ENCODE measurements at places on chromosomes 6 and 20.
A peak's percentile ranks its signal among the peaks of the same experiment; 100 is the strongest.

DNA sequence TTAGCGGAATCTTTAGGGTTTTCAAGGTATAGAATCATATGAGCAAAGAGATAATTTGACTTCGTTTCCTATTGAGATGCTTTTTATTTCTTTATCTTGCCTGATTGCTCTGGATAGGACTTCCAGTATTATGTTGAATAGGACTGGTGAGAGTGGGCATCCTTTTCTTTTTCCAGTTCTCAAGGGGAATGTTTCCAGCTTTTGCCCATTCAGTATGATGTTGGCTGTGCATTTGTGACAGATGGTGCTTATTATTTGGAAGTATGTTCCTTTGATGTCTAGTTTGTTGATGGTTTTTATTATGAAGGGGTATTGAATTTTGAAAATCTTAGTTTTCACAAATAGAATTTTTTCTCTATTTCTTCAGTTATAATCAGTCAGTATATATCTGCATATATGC is 656.6 kb upstream of the MAP3K7 start:
- DNase-seq, result no peak

- DNase-seq, result no peak
Observed at GRCh38 chr20:50348096-50348495, 157.5 kb downstream of the CEBPB start.

DNA sequence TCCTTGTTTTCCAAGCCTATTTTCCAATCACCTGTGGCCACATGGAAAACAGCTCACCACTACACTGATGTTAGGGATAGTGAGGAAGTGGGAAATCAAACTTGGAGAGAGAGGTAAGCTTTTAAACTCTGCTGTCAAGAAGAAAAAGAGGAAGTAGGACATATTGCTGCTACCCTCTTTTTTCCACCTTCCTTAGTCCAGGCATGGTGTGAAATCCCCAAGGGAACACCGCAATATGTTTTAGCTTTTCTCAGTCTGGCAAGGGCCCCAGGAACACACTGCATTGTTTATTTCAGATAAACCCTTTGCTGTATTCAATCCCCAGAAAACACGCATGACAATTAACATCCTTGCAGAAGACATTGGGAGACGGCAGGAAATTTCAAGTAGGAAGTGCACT is 61.3 kb downstream of the HS3ST5 start:
- no peak for DNase-seq

DNA sequence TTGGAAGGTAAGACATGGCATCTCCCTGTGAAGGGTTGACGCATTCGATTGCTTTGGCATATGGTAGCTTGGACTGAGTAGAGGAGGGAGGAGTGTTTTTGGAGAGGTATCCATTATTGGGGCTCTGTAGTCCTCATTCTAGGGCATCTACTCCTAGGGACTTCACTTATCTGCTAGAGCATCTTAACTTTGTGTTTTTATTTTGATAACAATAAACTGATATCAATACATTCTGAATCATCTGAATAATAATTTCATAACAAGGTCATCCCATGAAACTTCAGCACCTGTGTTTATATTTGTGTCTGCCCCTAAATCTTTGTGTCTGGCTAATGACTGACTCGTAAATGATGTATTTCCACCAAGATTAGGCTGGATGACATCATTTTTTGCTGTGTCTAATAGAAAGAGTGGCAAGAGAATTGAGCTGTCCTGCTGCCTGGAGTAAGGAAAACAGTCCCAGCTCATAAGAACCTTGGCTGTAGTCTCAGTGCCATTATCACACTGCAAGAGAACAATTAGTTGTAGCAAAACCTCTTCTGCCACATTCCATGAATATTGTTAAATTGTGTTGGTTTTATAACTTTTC is 288.5 kb downstream of the PRL start:
- peak; percentile 66 for DNase-seq

GRCh38 chr6:42400061-42400760 is 51.5 kb downstream of the TRERF1 start:
- DNase-seq, result no peak

GRCh38 chr6:13924146-13924948 is 405 bp upstream of the RNF182 start:
- DNase-seq, result peak; percentile 67

- DNase-seq, result no peak
Observed at GRCh38 chr20:35453647-35454046, 1.8 kb upstream of the CEP250 start.

- peak; percentile 38 for DNase-seq
Observed at GRCh38 chr6:144265061-144265357, 20.1 kb upstream of the UTRN start.

- no peak for DNase-seq
Observed at GRCh38 chr20:37349517-37350491, 3.9 kb downstream of the SRC start.

DNA sequence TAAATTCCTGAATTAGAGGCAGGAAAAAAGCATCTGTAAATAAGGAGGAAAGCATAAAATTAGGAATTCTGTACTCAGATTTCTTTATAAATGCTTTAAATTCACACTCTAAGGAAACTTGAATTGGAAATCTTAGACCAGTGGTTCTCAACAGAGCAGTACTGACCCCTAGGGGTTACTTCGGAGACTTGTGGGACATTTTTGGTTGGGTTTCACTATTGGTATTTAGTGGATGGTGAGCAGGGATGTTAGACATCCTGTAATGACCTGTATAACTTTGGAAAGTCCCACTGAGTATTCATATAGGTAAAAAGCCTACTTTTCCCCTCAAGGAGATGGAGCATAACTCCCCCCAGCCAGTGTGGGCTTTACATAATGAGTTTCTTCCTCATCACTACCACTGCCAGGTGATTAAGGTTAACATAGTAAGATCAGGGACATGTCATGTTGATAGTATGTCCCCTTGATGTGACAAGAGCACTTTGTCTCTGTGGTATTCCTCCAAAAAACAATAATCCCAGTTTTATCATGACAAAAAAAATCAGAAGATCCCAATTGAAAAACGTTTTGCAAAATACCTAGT is 31.0 kb downstream of the GLO1 start:
- peak; percentile 56 for DNase-seq

DNA sequence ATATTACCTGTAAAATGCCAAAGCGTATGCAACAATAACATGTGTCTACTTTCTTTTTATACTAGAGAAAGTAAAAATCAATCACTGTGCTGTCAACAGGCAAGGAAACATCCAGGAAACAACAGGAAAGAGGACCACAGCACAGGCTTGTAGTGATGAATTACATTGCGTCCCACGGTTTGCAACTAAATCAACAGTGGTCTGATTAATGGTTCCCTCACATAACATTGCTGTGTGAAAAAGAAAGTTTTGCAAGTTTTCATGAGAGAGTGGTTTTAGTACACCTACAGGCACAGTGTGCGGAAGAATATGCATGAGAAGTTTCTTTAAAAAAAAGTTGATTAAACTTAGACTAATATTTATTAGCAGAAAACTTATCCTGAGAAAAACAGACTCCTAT is 329.5 kb upstream of the HSF2 start:
- no peak for DNase-seq

DNA sequence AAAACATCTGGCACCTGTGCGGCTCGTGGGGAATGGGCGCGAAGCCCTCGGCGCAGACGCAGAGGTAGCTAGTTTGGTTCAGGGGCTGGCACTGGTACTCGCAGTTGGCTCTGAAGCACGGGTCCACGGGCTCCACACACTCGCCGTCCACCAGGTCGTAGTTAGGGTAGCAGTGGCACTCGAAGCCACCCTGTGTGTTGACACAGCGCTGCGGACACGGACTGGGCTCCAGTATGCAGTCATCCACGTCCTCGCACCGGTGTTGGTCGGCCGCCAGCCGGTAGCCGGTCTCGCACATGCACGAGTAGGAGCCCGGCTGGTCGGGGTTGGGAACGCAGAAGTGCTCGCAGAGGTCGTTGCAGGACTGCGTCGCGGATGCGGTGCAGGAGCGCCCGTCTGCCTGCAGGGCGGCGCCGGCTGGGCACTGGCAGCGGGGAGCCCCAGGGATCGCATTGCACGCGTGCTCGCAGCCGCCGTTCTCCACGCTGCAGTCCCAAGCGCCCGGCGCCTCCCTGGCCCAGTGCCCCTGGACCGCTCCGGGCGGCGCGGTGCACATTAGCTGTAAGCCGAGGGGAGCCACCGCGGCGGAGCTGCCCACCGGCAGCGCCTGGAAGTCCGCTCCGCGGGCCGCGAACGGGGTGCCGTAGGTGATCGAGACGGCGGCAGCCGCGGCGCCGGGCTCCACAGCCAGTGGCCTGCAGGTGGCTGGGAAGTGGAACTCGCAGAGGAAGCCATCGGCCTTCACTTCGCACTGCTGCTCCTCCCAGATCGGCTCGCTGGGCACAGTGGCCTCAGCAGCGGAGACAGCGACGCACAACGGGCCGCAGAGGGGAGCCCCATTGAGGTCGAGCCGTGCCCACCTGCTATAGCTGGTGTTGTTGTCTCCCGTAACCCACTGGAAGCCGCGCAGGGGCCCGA is 930 bp downstream of the THBD start:
- DNase-seq, result no peak

DNA sequence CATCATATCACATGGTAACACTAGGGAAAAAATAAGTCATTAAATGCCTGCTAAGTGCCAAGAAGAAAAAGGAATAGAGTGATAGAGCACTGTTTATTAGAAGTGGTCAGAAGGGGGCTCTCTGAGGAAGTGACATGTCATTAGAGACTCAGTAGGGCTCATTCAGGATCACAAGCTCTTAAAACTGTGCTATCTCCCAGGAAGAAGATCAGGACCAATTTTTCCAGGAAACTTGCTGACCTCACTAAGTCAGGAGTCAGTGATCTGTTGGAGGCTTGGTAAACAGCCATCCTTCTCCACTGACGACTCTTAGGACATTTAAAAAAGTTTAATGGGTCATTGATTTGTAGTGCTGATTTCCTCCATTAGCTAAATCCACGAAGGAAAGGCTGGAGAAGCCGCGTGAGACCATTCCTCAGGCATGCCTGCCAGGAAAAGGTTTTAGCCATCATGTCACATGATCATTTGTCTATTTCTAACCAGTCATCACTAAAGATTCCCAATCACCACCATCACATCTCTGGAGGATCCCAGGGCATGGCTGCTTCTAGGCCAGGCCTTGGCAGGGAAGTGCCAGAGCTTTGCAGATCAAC is 5.9 kb upstream of the PTPN1 start:
- no peak for DNase-seq

- DNase-seq, result no peak
Observed at GRCh38 chr6:112031960-112032359, 21.9 kb upstream of the CCN6 start.

DNA sequence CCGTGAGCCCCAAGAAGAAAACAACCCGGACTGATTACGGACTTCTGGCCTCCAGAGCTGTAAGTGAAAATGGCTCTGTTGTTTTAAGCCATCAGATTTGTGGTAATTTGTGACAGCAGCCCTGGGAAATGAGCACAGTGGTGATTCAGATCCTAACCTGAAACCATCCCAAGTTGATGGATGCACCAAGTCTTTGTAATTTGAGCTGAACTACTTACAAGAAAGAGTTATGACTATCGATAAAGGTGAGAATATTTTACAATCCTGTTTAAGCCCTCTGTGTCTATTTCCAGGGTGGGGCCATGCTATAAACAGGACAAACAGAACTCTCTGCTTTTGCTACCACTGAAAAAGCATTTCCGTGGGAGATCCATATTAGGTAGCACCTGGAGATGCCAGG is 19.1 kb upstream of the RIN2 start:
- no peak for DNase-seq

GRCh38 chr20:3000852-3001523 is 42.4 kb upstream of the GNRH2 start:
- DNase-seq, result peak; percentile 57

GRCh38 chr20:63228806-63229205 is 6.9 kb upstream of the BIRC7 start:
- DNase-seq, result no peak

GRCh38 chr20:44151621-44152416 is 35.2 kb downstream of the JPH2 start:
- DNase-seq, result peak; percentile 33

DNA sequence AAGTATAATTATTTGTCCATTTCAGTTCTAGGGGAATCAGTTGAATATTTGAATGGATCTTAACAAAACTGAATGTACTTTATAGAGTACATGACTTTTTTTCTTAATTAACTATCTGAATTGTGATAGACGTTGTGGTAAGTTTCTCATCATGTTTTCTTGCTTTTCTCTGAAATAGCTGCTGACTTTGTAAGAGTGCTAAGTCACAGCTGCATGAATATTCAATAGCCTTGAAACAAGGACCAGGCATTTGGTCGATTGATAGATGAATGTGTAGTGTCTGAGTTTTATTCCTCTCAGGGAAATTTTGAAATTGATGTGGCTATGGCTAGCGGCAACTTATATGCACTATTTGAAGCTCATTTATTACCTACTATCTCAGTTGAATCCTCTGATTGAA is 56.0 kb downstream of the ADGRB3 start:
- no peak for DNase-seq

GRCh38 chr6:170212956-170213636 is 77.8 kb downstream of the DLL1 start:
- DNase-seq, result no peak

DNA sequence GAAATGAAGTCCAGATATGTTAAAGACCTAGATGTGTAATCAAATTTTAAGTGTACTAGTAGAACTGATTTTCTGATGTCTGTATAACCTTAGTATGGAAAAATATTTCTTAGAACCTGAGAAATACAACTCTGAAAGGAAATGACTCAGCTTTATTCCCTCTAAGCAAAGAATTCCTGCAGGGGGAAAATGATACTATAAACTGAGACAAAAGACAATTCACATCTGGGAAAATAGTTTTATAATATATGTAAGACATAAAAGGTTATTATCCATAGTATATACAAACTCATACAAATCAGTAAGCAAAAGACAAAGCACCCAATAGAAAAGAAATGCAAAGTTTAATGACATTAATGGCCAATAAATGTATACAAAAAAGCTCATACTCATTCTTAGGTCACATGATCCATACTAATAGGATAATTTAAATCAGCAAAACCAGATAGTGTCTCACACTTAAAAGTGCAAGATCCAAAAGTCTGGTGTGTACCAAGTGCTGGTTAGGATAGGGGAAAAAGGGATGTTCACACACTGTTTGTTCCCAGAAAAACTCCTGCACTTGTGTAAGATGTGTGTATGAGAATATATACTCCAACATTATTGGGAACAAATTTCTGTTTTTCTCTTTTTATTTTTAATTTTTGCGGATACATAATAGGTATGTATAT is 22.6 kb downstream of the RNF217 start:
- peak; percentile 71 for DNase-seq
